ENCODE measurements at places on chromosomes 7 and 10. TPM values are rescaled to one million over a fixed set of nuclear protein-coding genes. Genes with fewer than 3 reads are reported as not detected.

- DNase-seq: no peak
Observed at GRCh38 chr7:138726288-138726687, 25.1 kb upstream of the SVOPL start.

GRCh38 chr10:23695825-23696420 lies 257.0 kb downstream of the OTUD1 start:
- DNase-seq: no peak

GRCh38 chr10:130066743-130067142 lies 43.9 kb downstream of the C10orf143 start:
- no peak for DNase-seq

GRCh38 chr10:68550747-68551411 lies 9.3 kb upstream of the TET1 start:
- peak; percentile 41 for DNase-seq

GRCh38 chr10:8066797-8067196 lies 12.3 kb downstream of the GATA3 start:
- no peak for DNase-seq

DNA sequence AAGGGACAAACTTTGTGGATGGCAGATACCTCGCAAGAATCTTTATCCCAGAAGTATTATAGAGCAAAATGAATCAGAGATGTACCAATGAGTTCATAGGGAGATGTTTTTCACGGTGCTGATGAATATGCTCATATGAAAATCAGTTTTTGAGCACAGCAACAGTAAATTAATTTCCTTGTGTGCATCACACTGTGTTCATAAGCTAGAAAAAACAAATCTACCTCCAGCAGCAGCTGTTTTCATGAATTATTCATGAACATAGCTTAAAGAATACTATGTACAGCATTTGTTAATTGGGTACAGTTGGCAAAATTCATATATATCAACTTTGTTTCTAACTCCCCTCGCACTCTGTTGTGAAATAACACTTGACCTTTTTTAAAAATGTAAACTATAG lies 809.8 kb downstream of the GRM8 start:
- no peak for DNase-seq

- DNase-seq: no peak
Observed at GRCh38 chr7:5294169-5294987, 11.6 kb downstream of the SLC29A4 start.

TMEM168 gene
- polyA plus RNA-seq: 26.8 TPM

LRRC17 gene
- polyA plus RNA-seq: 26.4 TPM

OR9A2 gene
- not detected for polyA plus RNA-seq

FAM170B gene
- not detected for polyA plus RNA-seq

SPACDR gene
- polyA plus RNA-seq: 2.1 TPM

STEAP1B gene
- 1.8 TPM for polyA plus RNA-seq

Measured in hindlimb muscle (tissue), 1 donor.